NCI-H1436 (cell line): ENCODE measurements at places on chromosomes 1 and 21.
A peak's percentile ranks its signal among the peaks of the same experiment; 100 is the strongest.

DNA sequence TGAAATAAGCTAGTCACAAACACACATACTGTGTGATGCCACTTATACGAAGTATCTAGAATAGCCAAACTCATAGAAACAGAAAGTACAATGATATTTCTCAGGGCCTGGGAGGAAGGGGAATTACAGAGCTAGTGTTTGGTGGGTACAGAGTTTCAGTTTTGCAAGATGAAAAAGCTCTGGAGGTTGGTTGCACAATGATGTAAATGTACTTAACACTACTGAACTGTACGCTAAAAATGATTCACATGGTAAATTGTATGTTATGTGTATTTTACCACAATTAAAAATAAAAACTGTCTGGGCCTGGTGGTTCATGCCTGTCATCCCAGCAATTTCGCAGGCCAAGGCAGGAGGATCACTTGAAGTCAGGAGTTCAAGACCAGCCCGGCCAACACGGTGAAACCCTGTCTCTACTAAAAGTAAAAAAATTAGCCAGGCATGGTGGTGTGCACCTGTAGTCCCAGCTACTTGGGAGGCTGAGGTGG lies 15.3 kb upstream of the FHAD1 start:
- no peak for DNase-seq

DNA sequence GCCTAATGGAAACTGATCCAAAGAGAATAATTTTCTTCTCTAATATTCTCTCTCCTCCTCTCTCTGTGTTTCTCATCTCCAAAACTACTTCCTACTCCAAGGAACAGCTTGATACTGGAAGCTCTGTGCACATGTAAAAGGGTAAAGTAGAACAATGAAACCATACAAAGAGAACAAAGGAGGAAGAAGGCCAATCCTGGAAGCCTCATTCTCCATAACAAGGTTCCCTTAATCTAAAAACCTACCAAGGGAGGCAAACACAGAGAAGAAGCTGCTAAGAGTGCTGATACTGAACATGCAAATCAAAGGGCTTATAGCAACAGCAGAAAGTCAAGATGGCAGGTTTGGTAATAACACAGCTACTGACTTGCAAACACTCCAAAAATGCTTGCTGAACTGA lies 44.4 kb downstream of the SIPA1L2 start:
- DNase-seq: no peak

- no peak for DNase-seq
Observed at GRCh38 chr1:41518471-41518870, 34.0 kb upstream of the EDN2 start.

DNA sequence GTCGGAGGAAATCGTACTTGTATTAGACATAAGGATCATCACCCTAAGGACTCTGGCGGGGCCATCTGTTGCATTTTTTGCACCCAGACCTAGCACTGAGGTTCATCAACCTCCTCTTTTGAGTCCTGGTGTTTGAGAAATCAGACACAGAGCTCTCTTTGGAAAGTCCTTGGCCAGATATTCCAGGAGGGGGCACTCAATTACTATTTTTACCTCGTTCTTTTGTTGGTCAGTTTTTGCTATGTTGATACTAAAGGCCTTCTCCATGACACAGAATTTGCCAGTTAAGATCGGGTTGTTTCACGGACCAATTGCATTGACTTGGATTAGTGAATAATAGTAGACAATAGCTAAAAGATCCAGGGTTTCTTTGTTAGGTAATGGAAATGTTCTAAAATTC lies 711.2 kb downstream of the KCNT2 start:
- no peak for DNase-seq

- DNase-seq: peak; percentile 38
Observed at GRCh38 chr1:114352797-114353196, 158.2 kb downstream of the TRIM33 start.

GRCh38 chr1:11374748-11375110 lies 101.7 kb downstream of the UBIAD1 start:
- DNase-seq: no peak

GRCh38 chr1:115771847-115772457 lies 3.4 kb upstream of the CASQ2 start:
- peak; percentile 65 for DNase-seq

DNA sequence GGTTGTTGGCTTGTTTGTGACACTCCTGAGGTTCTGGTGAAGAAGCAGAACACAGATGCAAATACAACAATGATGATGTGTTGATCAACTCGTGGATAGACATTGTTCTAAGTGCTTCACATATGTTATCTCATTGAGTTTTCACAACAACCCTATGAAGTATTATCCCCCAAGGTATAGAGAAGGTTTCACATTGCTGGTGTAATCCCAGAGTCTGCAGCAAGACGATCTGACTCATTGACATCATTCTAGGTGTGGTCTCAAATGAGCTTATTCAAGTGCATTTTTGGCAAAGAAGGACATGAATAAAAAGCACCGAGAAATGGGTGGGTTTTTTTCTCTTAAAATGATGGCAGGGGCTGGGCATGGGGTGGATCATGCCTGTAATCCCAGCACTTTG lies 64.1 kb upstream of the SCAF4 start:
- DNase-seq: no peak

- no peak for DNase-seq
Observed at GRCh38 chr1:201452866-201453265, 16.1 kb downstream of the PHLDA3 start.

DNA sequence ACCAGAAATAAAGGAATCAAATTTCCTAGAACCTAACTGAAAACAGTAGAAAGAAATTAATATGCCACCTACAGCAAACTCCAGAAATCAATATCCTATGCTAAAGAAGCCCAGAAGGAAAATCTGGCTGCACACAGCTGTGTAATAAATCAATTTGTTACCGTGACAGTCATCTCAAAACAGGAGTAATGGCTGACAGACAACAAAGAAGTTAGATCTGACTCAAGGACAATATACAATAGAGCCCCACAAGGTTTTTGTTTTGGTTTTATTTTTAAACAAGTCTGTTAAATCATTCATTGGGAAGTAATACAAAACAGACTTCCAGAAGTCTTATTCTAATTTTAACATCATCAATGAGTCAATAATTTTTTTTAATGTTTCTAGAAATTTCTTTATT lies 168.4 kb downstream of the RERE start:
- DNase-seq: no peak

GRCh38 chr1:184194236-184194635 lies 142.7 kb downstream of the TSEN15 start:
- no peak for DNase-seq
